ENCODE measurements at places on chromosomes 3 and 15.

GRCh38 chr3:11077466-11077865, 76.8 kb upstream of the HRH1 start:
- no peak for DNase-seq

- DNase-seq = no peak
These were observed 36.9 kb upstream of the RYK start for GRCh38 chr3:134287512-134287911.

GRCh38 chr3:58728723-58729122, 62.1 kb upstream of the FAM3D start:
- no peak for DNase-seq

DNA sequence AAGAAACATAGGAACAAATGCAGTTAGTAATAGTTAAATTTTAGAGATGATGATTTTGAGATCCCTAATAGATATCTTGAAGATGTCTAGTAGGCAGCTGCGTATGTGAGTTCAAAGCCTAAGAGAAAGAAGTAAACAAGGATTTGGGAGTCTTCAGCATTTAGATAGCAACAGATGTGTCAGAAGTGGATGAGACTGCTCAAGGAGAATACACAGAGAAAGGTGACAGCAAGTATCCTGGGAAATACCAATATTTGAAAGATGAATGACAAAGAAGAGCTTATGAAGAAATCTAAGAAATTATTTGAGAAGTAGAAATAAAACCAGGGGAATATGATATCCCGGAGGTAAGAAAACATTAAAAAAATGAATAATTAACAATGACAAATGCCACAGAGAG, 130.9 kb downstream of the PCCB start:
- DNase-seq = no peak

DNA sequence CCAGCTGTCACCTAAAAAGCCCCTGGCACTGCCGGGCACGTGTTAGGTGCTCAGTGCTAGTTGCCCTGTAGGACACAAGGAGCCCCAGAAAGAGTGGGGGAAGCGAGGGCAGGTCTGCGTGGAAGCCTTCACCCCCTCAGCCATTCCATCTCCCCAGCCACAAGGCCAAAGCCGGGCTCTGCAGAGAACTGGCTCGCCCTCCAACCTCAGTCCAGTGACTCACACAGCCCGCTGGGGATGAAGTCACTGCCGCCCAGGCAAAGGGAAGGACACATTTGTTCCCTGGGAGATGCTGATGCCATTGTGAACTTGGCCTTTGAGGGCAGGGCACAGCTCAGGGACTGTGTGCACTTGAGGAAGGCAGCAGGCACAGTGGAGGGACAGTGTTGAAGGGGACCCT, 48.1 kb downstream of the IQSEC1 start:
- no peak for DNase-seq

- DNase-seq = no peak
These were observed 100.1 kb downstream of the TPRA1 start for GRCh38 chr3:127490271-127491023.

DNA sequence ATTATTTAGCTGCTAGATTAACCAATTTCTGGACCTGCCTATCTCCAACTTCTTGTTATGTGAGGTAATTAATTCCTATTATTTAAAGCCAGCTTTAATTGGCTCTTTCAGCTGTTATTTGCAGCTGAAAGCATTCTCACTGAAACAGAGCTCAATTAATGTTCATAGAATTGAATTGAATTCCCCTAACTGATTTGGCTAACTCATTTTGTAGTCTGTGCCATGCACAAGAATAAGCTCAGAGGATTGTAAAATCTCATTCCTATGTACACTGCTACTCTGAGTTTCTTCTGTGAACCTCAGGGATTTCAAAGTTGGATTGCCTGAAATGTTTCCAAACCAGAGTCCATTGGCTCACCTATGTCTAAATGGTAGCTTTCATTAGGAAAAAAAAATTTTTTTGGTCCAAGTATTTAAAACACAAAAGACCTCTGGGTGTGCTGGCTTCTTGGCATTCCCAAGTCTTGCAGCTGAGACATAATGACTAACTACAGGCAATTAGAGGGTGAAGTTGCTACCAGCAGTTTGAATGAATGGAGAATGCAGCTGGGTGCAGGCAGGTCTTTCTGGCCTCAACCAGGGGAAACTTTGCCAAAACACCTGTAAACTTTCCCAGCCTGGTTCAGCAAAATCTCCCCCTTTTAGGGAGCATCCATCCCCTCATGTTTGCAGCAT, 134.3 kb downstream of the EDEM1 start:
- no peak for DNase-seq

DNA sequence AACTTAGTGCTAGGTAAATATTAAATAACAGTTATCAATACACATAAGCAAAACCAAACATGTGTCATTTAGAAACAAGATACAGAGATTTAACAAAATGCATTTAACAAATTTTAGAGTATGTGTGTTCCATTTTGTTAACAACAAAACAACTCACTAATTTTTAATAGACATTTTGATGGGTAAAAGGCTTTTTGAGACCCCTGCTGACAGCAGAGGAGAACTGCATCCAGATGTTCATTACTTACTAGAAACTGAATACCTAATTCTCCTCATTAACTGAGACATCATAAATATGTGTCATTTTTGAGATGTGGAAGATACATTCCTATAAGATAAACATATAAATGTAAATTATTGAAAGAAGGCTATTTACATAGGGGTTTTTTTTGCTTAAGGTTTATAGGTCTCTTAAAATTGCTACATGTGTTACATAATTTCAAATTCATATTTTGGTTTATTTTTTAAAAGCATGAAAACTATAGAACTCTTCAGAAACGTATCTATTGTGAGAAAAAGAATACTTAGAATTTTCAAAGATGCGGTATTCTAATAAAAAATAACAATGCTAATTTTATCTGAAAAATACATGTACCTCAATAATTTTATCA, 1009.8 kb downstream of the TUSC7 start:
- DNase-seq = no peak

- peak; percentile 43 for DNase-seq
These were observed 63.5 kb downstream of the OTOL1 start for GRCh38 chr3:161560008-161560637.
